Progenitor cell of endocrine pancreas (in vitro differentiated cells): ENCODE measurements at places on chromosomes 5 and 9.

- no peak for DNase-seq
Measured at GRCh38 chr5:122067390-122067789, 10.7 kb downstream of the LOX start.

DNA sequence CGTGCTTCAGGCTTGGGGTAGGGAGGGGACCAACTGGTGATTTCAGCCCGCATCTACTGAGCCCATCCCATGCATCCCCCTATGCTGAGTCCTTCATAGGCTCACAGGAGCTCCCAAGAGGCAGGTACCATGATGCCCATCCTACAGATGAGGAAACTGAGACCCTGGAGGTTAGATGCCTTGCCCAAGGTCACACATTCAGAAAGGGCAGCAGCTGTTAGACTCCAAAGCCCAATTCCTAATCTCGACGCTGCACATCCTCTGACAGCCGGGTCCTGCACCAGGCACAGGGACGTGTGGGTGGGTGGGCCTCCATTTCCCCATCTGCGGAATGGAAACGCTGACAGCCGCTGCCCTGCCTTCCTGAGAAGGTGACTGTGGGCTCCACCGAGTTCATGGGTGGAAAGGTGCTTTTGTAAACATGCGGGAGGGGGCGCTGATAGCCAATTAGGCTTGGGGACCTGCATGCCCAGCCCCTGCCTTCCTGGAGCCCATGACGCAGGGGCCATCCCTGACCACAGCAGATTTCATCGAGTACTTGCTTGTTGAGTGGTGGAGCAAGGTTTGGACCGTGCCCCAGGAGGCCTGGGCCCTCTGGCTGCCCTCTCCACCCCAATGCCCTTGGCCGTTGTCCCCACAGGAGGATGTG is 2.2 kb downstream of the DNM1 start:
- DNase-seq: no peak

DNA sequence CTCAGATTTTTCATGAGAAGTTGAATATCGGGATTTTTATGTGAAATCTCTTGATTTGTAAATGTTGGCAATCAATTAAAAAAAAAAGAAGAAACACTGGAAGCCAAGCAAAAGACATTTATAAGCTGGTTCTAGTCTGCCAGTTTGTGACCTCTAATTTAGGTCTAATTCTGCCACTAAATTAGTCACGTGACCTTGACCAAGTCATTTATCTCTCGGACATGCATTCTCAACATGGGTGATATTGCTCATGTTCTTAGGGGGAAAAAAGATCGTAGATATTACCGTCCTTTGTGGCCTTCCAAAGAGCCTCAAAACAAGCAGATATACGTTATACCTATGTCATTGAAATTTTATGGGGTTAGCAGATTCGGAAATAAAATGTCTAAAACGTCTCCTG is 52.9 kb upstream of the PTPDC1 start:
- DNase-seq: no peak

DNA sequence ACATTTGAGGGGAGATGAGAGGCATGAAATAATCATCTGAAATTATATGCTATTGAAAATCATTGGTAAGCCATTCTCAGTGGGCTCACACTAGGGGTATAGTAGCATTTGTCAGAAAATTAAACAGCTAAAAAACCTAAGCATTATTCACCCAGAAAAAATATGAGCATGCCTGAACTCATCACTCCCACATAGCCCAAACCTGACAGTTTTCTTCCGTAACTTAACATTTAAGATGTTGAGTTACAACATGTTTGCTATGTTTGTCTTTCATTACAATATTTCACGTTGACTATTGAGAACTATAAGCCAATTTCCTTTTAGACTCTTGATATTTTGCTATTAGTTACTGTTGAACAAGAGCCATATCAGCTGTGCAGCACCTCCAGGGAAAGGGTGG is 23.5 kb upstream of the GHR start:
- no peak for DNase-seq

GRCh38 chr9:86801246-86801645 is 146.1 kb downstream of the GAS1 start:
- no peak for DNase-seq

DNA sequence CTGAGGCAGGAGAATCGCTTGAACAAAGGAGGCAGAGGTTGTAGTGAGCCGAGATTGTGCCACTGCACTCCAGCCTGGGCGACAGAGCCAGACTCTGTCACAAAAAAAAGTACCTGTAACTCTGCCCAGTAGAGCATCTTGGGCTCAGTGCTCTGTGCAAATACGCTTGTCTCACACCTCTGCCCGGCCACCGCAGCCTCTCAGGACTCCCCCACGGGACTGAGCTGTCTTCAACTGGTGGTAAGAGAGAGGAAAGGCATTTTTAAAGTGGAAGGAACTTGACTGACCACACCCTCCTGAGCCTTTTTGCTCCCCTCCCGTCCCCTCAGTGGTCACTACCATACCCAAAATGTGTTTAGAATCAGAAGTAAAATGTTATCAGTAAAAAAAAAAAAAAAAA is 174.3 kb upstream of the PIK3R1 start:
- DNase-seq: no peak

DNA sequence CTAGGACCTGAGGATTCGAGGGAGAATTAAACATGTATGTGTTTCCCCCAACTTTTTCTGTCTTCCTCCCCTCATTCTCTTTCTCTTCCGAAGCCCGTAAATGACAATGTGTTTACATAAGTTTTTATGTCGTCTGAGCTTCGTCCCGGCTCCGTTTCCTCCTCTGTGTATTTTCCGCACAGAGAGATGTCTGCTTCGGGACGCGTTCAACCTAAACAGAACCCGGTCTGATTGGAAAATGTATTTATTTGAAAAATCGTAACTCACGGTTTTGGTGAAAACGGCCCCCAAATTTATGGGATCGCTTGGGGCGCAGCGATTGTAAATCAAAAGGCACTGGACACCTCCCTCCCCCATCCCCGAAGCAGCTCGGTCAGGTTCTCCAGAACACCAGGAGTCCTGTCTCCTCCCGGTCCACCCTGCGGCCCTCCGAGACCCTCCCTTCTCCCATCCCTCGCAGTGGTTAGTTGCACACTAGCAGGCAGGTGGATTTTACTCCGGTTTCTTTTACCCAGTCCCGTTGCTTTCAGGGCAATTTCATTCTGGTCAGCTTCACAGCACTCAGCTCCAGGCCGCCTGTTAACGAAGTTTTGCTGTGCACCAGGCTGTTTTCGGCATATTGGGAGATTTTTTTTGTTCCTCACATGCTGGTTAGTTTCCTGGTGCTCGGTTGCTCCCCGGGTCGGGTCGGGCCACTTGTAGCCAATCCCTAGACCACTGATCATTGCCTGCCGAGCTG is 5.8 kb upstream of the HAND1 start:
- no peak for DNase-seq

DNA sequence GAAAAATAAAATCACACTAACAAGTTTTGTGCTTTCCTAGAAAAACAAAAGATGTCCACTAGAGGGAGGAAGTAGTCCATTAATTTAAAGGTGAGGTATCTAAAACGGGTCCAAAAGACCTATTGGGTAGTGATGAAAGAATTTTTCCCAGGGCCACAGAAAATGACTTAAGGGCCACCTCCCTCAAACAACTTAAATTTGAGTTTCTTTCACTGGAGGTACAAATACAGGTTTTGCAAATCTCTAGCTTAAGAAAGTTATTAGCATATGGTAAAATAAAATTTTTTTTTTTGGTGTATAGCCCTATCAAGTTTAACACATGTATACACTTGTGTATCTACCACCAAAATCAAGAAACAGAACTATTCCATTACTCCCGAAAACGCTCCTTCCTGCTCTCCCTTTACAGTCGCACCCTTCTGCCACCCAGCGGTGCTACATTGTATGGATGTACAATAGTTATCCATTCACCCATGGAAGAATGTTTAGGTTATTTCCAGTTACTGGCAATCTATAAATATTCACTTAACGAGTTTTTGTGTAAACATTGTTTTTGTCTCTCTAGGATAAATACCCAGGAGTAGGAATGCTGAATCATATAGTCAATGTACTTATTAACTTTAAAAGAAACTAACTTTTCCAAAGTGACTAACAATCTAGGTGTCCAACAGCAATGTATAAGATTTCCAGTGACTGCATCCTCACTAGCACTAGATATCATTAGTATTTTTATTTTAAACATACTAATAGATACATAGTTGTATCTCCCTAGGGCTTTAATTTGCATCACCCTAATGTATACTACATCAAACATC is 21.9 kb downstream of the DEPDC1B start:
- no peak for DNase-seq

- no peak for DNase-seq
Measured at GRCh38 chr5:152549709-152550108, 144.6 kb upstream of the NMUR2 start.

- DNase-seq: no peak
Measured at GRCh38 chr9:123218831-123219230, 49.6 kb downstream of the STRBP start.
